ENCODE measurements at places on chromosomes 4 and X. TPM values are rescaled to one million over a fixed set of nuclear protein-coding genes. Genes with fewer than 3 reads are reported as not detected.

SLC34A2 gene
- total RNA-seq: 1.8 TPM

ADH1C gene
- 10.9 TPM for total RNA-seq

MAGEB2 gene
- not detected for total RNA-seq

PSAPL1 gene
- total RNA-seq: 0.47 TPM

VBP1 gene
- 37.3 TPM for total RNA-seq
